Calu3 (cell line): ENCODE measurements at places on chromosomes 12 and 14.

DNA sequence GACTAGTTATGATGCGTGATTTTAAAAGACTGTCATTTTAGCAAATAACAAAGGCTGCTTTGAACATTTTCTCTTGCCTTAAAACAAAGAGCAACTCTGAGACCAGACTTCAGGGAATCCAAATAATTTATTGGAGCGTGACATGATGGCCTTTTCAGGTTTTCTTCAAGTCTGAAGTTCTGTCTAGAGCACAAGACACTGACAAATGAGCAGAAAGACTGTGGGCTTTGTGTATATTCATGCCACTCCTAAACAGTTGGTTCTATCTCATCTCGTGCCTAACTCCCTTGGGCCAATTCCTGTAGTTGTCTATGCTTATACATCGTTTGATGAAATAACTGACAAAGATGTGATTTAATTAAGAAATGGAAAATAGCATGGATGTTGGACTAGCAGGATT lies 47.5 kb downstream of the IFT81 start:
- DNase-seq, result no peak

DNA sequence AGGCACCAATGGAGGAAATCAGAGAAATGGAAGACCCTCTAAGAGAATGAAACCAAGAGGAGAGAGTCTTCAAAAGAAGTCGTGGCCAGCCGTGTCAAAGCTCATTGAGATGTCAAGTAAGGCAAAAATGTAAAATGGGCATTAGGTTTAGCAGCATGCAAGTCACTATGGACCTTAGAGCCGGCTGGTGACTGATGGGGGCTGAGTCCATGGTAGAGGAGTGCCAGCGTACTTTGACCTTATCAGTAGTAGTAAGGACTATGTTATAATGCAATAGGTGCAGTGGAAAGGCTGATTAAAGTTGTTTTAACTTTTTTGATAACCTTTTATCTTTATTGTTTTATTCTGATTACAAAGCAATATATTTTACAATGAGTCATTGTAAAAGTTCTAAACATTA lies 66.5 kb downstream of the ANO6 start:
- DNase-seq, result no peak

DNA sequence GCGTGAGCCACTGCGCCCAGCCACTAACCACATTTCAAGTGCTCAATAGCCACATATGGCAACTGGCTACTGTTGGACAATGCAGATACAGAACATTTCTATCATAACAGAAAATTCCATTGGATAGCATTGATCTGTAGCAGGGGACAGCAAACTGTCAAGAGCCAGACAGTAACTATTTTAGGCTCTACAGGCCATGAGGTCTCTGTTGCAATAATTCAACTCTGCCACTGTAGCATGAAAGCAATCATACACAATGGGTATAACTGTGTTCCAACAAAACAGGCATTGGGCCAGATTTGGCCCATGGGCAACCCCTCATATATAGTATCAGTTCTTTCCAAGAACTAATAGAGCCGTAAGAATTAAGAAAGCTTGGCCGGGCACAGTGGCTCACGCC lies 8.0 kb downstream of the CSRNP2 start:
- no peak for DNase-seq

DNA sequence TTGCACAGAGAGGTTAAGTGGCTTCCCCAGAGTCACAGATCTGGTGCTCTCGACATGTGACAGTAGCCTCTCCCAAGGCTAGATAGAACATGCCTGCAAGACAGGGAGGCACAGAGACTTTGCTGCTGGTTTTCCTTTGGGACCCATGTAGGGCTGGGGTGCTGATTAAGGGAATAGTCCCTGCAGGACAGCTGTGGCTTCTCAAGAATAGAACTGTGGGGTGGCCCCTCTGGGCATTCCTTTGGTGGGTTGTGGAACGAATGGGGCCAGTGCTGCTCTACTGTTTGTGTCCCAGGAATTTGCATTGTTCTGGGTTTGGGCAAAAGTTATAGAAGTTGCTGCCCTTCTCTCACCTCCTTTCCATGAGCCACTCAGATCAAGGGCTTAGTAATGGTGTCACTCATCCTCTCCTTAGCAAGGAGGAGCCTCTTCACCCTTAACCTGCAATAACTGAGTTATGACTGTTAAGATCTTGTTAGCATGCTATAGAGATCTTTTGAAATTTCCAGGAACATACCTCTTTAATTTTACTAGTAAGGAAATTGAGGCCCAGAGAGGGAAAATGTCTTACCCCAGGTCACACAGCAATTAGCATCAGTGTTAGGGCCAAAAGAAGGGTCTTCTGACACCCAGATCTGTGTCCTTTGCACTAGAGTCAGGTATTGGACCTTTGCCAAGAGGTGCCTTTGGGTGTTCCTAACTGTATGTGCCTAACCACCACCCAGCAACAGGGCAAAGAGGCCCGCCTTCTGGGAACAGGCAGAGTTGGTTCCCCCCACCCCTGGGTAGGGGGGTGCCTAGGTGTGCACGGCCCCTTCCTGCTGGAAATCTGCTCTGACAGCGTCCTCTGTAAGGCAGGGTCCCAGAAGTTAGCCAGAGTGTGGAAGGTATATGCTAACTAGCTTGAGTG lies 31.4 kb downstream of the CD9 start:
- no peak for DNase-seq

GRCh38 chr12:51496895-51497294 lies 72.3 kb downstream of the SLC4A8 start:
- no peak for DNase-seq

DNA sequence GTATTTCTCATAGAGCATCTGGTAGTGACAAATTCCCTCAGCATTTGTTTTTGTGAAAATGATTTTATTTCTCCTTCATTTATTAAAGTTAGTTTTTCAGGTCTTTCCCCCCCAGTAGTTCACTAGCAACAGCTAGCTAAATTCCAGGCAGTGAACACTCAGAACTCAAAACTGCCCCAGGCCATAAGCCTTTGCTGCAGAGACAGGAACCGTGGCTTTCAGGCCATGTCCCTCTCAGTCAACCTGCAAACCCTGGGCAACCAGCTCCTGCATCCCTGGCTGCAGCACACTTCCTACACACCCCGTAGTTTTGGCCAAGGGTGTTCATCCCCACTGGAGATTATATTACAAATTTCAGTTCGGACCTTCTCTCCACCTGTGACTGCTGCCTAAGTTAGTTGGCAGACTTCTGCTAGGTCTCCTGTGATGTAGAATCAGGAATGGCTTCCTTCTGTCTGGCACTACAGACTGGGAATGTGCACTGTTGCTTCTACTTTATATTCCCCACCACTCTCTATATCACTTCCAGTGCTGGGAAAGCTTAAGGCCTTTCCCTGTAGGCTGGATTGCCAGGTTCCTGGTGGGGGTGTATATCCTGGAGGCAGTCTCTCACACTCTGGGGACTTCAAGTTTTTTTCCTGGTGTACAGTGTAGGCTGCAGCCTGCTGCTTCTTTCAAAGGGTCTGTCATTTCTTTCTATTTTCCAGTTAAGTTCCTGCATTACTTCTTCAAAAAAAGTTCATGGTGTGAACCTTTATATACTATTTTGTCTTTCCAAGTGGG lies 924.4 kb upstream of the LRFN5 start:
- no peak for DNase-seq

- no peak for DNase-seq
Measured at GRCh38 chr14:91390165-91390778, 27.3 kb downstream of the CCDC88C start.

GRCh38 chr12:106269150-106269771 lies 21.4 kb upstream of the CKAP4 start:
- DNase-seq, result no peak

DNA sequence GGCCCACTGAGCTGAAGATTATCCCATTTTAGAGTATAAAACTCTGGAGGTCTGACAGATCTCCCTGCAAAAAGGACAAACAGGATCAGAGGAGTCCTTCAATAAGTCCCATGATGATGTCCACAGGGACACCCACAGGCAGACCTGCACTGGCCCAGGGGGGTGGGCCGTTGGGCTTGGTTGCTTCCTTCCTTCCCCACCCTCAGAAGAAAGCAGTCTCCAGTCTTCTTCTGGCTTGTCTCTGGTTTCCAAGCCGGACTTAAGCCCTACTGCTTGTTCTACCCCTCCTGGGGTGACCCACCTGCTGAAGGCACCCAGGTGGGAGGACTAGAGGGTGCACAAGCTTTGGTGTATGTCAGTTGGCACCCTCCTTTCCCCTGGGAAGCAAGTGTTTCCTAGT lies 209.0 kb downstream of the ANO2 start:
- no peak for DNase-seq

- DNase-seq, result no peak
Measured at GRCh38 chr14:97336816-97337215, 539.6 kb downstream of the VRK1 start.

- DNase-seq, result no peak
Measured at GRCh38 chr14:26528415-26529182, 69.2 kb downstream of the NOVA1 start.

DNA sequence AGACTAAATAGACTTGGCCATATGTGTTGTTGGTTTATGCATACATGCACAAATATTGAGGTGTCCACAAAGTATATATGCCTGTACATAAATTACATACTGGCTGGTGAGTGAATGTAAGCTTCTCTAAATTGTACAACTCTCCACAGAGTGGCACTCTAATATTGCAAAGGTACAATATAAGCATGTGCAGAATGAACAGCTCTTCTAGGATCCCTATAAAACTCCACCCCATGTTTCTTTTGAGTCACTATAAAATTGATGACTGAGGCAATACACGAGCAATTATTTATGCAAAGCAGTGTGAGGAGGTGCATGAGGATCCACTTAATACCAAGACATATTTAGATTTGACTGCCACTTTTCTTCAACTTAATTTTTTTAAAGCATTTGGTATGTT lies 172.2 kb downstream of the NAV3 start:
- no peak for DNase-seq

GRCh38 chr12:98439981-98440581 lies 75.3 kb upstream of the TMPO start:
- DNase-seq, result peak; percentile 41

GRCh38 chr12:4118017-4118510 lies 155.5 kb upstream of the CCND2 start:
- no peak for DNase-seq

- DNase-seq, result no peak
Measured at GRCh38 chr12:72699362-72699761, 427.2 kb downstream of the TRHDE start.

- DNase-seq, result no peak
Measured at GRCh38 chr14:66143387-66144112, 342.6 kb upstream of the CCDC196 start.

DNA sequence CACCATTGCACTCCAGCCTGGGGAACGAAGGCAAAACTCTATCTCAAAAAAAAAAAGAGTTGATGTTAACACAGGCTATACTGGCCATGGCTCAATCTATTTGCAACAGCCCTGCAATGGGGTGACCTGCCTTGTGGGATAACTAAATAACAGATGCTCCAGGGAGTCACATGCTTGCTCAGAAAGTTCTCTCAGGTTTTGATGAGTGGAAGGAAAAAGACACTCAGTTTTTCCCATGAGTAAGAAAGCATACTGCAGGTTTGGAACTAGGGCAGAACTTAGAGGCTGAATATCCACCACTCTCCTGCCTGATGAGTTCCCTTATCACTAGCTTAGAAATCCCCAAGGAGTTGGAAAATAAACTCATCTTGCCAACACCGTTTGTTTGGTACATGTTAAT lies 16.9 kb downstream of the WSB2 start:
- no peak for DNase-seq

GRCh38 chr12:48815126-48816110 lies 2.9 kb upstream of the CACNB3 start:
- peak; percentile 65 for DNase-seq

DNA sequence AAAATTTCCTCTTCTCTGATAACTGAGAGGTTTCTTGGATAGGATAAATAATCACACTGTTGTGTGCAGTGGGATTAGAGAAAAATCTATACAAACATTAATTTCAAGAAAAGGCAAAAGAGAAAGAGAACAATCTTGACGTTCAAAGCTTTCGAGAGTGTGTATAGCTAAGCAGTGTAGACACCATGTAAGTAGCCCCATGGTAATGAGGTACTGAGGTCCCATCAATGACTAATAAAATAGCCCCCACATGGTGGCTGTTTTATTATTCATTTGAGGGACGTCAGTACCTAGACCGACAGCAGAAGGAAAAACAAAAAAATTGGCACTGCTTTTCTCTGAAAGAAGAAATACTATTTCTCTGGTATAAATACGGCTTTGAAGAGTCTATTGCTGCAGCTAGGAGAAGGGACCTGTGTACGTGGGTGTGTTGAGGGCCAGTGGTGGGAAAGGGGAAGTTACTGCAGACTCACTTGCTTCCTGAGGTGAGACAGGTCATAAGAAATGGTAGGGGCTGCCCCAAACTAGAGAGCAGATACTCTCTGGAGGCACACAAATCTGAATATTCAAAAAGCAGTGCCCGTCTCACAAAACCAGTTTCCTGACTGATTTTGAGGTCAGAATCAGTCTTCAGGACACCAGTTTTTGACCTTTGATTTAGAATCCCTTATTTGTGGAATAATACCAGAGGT lies 339.8 kb downstream of the EMP1 start:
- no peak for DNase-seq

- no peak for DNase-seq
Measured at GRCh38 chr12:116087962-116088361, 189.5 kb downstream of the MED13L start.

GRCh38 chr12:100851637-100852036 lies 57.1 kb downstream of the ANO4 start:
- no peak for DNase-seq

- peak; percentile 79 for DNase-seq
Measured at GRCh38 chr12:19129486-19130223, at the start of gene PLEKHA5. Gene PLEKHA5 (plus strand): TSS chr12:19129733. CDS start chr12:19129800, 67 bp downstream.

DNA sequence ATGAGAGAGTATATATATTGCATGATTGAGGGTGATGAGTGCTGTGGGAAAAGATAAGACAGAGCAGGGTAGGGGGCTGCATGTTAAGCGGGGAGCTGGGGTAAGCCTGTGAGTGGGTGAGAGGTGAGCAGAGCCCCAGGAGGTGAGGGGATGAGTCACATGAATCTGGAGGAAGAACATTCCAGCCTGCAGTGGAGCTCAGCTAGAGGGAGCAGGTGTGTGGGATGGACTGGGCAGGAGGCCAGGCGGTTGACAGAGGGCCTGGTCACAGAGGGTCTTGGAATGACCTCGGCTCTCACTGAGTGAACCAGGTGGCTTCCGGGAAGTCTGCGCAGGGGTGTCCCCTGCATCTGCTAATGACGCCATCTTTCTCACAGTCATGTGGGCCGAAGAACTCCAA lies 44.4 kb downstream of the GIT2 start:
- DNase-seq, result peak; percentile 86

DNA sequence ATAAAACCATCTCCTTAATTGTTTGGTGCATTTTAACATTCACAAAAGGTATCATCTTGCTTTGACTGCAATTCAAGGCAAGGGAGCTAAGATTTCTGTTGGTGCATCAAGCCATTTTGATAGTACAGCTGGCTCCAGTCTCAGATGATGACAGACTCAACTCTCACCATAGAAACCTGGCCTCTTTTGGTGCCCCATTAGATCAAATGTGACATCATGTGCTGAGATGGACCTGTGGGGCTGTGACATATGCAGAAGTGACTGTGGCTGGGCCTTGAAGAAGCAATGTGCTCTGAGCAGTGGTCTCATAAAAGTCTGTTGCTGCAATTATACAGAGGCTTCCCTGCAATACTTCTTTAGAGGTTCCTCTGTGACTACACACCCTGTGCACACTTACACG lies 88.4 kb downstream of the SLC2A13 start:
- no peak for DNase-seq
